ENCODE measurements at places on chromosomes 2 and 18.

DNA sequence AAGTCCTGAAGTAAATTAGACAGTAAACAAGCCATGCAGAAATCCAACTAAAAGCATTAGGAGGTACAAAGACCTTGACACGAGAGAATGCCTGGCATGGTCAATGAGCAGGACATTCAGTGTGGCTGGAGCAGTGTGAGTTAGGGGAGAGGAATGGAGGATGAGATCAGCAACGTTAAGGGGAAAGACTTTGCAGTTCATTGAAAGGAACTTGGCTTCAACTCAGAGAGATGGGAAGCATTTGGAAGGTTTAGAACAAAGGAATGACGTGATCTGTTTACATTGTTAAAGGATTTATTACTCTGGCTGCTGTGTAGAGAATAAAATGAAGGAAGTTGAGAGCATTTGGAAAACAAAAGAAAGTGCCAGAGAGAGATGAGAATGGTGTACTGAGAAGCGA lies 621.3 kb downstream of the XIRP2 start:
- no peak for DNase-seq

DNA sequence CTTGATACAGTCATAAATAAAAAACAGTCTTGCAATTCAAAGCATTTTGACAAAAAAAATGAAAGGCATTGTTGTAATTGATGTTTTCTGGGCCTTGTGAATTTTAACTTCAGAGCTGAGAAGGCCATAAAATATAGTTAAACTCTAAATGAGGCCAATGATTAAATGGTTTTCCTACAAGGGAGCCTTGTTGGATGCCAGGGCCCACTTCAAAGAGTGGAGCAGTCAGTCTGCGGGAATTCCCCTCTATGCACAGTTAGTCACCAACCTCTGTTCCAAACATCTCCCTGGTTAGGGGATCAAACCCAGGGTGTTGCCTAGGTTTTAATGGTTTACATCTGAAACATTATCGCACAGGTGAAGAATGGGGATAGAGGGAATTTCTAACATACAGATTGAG lies 143.4 kb downstream of the NCKAP5 start:
- no peak for DNase-seq

DNA sequence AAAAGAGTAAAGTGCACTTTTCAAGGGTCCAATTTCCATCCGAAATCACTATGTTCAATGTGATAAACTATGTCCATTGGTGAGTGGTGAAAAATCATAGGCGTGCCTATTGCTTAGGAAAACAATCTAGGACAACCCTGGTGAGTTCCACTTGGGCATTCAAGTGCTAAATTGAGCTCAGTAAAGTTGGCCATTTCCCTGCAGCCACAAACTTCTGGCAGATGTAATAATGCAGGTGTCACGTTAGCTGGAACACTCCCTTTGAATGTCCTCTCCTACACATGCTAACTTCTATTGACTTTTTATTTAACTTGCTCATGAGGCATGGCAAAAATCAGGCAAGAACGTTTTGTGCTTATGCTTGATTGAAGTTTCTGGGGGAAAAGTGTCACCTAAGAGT lies 67.1 kb downstream of the CPS1 start:
- no peak for DNase-seq

DNA sequence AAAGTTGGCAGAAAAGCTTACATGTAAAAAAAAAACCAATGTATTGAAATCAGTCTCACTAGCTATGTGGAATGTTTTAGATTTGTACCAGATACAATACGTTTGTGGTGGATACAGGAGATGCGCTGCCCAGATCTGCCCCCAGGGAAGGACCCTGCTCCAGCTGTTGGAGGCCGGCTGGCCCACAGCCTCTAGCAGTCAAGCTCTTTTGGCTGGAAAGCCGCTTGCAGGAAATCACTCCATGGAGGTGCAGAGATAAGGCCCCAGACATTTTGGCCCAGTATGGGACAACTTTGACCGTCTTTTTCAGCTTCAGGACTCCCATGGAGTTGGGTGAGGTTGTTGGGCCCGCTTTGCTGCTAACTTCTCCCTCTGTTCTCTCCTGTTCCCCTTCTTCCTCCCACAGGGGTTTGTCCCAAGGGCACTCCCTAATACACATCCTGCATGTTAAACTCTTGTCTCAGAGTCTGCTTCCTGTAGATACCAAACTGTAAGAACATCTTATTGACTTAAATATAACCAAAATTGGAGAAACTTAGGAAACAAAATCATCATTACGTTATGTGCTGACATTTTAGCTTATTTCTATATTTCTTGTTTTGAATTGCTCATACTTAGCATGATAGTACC lies 1.7 kb upstream of the QPCT start:
- DNase-seq: no peak

DNA sequence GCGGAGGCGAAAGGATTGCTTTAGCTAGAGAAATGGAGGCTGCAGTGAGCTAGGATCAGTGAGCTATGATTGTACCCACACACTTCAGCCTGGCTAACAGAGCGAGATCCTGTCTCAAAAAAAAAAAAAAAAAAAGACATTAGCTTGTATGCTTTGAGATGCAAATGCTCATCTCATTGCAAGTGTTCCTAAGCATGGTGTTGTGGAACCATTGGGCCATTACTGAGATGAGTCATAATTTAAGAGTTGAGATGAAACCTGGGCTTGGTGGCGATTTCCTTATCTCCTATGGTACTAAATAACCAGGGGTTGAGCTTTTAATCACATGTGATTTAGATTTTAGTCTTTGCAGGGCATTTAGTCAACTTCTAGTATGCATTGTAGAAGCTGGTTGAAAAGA lies 2.2 kb downstream of the PLEKHA3 start:
- no peak for DNase-seq

DNA sequence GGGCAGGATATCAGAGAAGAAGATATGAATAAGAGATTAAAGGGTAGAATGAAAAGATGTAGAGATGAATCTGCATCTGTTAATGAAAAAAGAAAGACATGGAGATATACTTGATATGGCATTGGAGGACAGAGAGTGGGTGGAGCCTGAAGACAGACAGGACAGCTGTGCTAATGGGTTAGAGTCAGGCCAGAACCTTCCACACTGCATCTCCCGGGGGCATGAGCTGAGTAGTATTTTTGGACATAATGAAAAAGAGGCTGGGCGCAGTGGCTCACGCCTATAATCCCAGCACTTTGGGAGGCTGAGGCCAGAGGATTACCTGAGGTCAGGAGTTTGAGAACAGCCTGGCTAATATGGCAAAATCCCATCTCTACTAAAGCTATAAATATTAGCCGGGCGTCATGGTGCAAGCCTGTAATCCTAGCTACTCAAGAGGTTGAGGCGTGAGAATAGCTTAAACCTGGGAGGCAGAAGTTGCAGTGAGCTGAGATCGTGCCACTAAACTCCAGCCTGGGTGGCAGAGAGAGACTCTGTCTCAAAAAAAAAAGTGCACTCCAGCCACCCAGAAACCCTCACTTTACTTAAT lies 11.4 kb downstream of the FLACC1 start:
- DNase-seq: no peak

- DNase-seq: no peak
These were observed 38.9 kb downstream of the KDM3A start for GRCh38 chr2:86480105-86480504.

DNA sequence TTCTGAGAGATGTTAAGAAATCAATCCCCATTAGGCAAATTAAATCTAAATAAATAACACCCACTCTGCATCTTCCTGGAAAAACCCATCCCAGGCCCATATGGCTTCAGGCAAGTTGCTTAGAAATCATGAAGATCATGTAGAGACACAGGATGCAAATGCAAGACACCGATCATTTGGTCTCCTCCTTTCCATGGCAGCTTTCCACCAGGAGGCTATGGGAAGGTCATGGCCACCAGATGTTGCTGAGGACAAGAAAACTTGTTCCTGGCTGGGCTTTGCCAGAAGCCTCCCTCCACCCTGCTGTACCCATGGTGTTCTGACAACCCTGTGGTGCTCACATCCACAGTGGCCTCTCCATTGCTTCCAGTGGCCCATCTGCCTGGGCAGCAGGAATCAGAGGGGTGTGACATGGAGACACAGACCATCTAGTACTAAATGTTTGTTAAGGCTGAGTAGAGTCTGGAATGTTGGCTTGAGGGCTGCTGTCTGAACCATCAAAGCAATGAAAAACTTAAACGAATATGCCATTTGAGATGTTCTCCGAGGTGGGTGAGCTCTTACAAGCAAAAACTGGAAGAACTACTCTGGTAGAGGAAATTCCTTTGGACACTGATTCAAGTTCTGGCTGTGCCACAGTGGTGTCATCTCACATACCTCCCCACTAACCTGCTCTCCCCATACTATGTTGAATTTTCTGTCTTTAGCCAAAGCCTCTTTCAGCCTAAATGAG lies 293.2 kb downstream of the TNS1 start:
- no peak for DNase-seq

GRCh38 chr2:86358957-86359356 lies 21.5 kb upstream of the REEP1 start:
- DNase-seq: no peak

- no peak for DNase-seq
These were observed 23.5 kb downstream of the COMMD1 start for GRCh38 chr2:61928826-61929461.

DNA sequence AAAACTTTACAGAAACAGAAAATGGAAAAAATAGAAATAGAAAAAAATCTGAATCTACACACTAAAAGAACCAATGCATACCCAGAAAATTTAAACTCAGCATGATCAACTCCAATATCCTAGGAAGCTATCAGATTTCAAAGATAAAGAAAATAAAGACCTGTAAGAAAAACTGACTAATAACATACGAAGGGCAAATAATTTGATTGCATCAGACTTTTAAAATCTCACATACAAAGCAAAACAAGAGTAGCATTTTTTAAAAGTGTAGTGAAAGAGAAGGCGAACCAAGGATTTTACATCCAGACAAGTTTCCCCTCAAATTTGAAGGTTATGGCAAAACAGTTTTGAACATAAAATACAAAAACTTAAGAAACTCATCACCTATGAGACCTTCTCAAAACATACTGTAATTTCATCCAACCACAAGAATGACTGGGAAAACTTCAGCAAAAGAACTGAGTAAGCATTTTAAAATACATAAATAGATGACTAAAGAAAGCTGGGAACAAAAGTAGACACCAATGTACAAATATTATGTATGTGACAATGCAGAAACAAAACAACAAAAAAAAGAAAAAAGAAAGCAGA lies 54.8 kb downstream of the NBAS start:
- DNase-seq: no peak

- no peak for DNase-seq
These were observed 319.5 kb upstream of the HNMT start for GRCh38 chr2:137644731-137645130.

DNA sequence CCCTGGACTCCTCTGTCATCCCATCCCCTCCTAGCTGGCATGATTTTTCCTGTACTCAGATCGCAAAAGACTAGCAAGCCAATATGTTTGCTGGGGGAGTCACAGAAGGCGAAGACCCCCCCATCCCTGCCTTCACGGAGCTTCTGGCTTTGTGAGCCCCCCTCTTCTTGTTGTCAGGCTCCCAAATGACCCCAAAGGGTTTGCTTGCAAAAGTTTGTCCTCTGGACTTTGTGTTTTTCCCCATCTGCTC lies 169.9 kb downstream of the SMAD7 start:
- DNase-seq: no peak

GRCh38 chr18:55290898-55291297 lies 297.1 kb downstream of the TCF4 start:
- DNase-seq: no peak

GRCh38 chr2:238138331-238139195 lies at the start of gene KLHL30:
Gene KLHL30 (plus strand): TSS chr2:238138668. CDS start chr2:238140755, 2,087 bp downstream.
- no peak for DNase-seq

GRCh38 chr2:238868067-238868524 lies 20.2 kb downstream of the TWIST2 start:
- DNase-seq: no peak

DNA sequence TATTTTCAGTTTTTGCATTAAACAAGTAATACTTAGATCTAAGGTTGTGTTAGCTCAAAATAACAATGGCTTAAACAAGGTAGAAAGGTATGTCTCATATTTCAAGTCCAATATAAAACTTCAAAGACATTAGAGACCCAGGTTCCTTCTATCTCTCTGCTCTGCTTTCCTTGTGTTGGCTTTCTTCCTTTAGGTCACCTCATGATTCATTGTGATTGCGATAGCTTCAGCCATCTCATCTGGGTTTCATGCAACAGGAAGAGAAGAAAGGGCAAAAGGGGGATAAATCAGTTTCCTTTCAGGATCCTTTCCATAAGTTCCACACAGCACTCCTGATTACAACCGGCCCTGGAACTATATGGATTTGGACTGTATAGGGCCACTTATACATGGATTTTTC lies 16.0 kb upstream of the TBR1 start:
- no peak for DNase-seq

GRCh38 chr2:152240559-152241231 lies 65.1 kb upstream of the STAM2 start:
- no peak for DNase-seq

DNA sequence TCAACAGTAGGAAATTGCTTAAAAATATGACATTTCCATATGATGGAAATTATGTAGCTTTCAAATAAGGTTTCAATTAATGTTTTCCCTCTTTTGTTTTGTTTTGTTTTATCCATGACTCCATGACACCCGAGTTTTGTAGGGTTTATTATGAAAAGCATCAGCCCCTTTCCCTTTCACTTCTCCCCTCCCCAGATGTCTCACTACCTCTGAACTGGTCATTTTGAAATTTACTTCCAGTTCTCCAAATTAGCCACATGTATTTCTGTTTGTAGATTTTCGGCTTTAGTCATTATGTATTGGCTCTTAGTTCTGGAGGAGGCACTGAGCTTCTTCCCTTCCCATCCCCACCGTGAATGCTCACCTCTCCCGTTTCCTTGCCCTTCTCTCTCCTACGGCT lies 18.6 kb upstream of the VPS4B start:
- DNase-seq: no peak

DNA sequence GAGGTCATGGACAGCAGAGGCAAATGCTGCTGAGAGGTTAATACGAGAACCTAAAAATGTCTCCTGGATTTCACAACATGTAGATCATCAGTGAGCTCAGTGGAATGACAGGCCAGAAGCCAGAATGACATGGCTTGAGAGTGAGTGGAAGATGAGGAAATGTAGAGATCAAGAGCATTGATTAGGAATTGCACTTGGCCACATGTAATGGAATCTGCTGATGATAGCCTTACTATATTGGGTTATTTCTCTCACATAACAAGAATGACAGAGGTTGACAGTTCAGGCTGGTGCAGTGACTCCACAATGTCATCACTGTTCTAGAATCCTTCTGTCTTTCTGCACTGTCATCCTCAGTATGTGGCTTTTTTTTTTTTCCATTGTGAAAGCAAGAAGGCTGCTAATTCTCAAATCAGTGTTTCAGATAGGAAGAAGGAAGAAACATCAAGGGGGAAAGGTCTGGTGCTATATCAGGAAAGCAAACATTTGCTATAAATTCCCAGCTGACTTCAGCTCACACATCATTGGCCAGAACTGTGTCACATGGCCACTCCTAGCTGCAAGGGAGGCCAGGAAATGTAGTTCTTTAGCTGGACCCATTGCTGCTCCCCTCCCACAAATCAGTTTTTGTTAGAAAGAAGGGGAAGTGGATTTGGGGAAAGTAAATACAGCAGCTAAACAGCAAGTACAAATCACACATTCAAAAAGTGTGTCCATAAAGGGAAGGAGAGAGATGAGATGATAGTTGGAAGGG lies 127.2 kb downstream of the FAM161A start:
- DNase-seq: no peak
